ENCODE measurements at places on chromosomes 11 and 22.

- DNase-seq: peak; percentile 77
Observed at GRCh38 chr11:35083431-35084238, 55.3 kb upstream of the CD44 start.

- DNase-seq: no peak
Observed at GRCh38 chr11:8779107-8779506, 96.5 kb downstream of the RPL27A start.

GRCh38 chr11:83599066-83599465 lies 312.9 kb upstream of the CCDC90B start:
- DNase-seq: no peak

GRCh38 chr22:27885977-27886842 lies 32.8 kb downstream of the PITPNB start:
- peak; percentile 38 for DNase-seq

- no peak for DNase-seq
Observed at GRCh38 chr11:127815331-127815730, 772.0 kb downstream of the ETS1 start.

DNA sequence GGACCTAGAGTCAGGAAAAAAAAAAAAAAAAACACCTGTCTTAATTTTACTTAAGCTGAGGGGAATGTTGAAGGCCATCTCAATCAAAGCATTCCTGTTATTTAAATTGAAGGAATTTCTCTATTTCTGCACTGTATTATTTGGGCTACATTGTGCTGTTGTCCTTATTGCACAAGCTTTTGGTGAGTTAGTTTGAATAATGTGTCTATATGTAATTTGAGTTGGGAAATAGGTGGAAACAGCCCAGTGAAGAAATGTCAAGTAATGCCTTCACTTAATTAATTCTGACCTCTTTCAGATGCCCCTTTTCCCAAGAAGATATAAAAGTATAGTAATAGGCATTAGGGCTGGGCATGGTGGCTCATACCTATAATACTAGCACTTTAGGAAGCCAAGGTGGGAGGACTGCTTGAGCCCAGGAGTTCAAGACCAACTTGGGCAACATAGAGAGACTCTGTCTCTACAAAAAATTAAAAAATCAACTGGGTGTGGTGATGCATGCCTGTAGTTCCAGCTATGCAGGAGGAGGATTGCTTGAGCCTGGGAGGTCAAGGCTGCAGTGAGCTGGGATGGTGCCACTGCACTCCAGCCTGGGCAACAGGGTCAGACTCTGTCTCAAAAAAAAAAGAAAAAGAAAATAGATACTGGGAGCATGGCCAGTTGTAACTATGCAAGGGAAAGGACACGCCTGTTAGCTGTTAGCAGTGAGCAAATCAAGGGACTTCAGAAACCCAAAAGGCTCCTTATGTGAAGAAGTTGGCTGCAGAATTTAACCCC lies 34.9 kb downstream of the OR10A6 start:
- no peak for DNase-seq

DNA sequence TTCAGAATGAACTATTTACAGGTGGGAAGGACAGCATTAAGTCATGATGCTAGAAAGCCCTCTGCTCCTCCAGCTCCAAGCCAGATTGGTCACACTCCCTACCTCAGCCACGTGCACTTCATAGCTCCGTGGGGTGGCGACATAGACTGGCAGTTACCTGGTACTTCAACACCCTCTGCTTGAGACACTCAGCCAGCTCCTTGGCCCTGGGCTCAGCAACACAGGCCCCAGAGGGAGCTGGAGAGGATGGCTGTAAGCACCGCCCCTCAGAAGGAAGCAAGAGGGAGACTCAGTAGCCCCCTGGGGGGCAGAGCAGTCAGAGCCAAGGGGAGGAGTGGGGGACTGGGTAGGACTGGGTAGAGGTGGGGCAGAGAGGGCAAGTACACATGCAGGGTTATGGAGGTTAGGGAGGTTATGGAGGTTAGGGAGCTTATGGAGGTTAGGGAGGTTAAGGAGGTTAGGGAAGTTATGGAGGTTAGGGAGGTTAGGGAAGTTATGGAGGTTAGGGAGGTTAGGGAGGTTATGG lies 102.1 kb upstream of the BID start:
- no peak for DNase-seq

- DNase-seq: no peak
Observed at GRCh38 chr11:46275964-46276641, 1.4 kb upstream of the CREB3L1 start.

DNA sequence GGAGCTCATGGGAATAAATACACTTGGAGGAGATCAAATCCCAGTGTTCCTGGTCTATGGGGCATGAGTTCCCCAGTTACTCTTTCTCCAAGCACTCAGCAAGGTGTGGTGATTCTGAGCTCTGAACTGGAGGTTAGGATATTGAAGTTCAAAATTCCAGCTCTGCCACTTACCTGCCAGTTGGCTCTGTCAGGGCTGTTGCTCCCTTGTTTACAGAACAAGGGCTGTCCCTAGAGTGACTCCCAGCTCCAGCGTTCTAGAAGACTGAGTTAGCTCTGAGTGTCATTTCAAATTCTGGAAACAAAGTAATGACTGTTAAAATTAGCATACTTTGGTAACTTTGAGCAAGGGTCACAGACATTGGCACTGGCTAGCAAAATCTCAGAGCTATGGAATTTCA lies 69.7 kb upstream of the ZBED5 start:
- no peak for DNase-seq

GRCh38 chr11:115129473-115130289 lies 374.5 kb downstream of the CADM1 start:
- no peak for DNase-seq

DNA sequence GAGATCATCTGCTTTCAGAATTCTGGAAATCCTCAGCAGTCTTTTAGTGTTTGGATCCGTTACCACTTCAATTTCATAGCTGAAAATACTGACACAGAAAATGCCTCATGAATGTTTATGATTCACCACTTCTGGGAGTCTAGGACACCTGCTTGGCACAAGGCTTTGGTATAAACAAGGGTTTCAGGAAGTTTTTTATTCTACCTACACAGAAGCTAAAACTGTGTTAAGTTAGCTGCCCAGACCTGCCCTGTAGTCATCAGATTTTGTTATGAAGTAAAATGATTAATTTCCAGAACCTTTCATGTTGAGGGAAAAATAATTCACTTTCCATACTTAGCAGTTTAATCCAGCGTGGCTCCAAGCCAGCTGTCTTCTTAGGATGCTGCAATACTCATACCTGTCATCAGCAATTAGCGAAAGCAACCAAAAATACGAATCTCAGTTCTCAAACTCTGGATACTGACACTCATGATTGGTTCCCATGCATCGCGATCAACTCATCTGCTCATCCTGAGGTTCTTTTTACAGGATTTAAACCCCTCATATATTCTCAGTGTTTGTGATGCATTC lies 458.5 kb upstream of the CCDC90B start:
- no peak for DNase-seq

DNA sequence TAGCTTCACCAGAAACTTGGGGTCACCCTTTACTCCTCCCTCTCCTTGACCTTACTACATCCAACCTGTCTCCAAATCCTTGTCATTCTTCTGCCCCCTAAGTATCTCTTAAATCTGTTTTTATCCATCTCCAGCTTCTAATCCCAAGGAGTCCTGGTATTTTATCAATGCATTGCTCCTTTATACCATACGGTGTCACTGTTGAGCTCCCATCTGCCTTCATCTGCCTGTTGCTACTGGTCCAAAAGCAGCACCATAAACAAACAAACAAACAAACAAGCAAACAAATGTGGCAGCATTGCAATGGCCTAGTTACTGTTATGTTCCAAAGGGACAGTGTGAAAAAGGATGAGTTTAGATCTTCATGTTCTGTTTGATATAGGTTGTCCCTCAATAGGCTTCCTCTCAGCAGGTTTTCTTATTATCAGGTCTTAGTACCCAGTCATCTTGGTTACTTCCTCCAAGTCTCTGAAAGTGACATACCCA lies 34.2 kb downstream of the DNHD1 start:
- DNase-seq: peak; percentile 46

- DNase-seq: no peak
Observed at GRCh38 chr11:7348432-7349304, 97.0 kb downstream of the SYT9 start.

GRCh38 chr11:119623682-119624081 lies 105.3 kb downstream of the NECTIN1 start:
- DNase-seq: no peak

- DNase-seq: no peak
Observed at GRCh38 chr11:77172666-77172982, 44.6 kb downstream of the MYO7A start.

GRCh38 chr11:117925198-117925925 lies 3.8 kb downstream of the TMPRSS13 start:
- DNase-seq: no peak

GRCh38 chr22:36935694-36936093 lies 22.3 kb downstream of the CSF2RB start:
- no peak for DNase-seq

DNA sequence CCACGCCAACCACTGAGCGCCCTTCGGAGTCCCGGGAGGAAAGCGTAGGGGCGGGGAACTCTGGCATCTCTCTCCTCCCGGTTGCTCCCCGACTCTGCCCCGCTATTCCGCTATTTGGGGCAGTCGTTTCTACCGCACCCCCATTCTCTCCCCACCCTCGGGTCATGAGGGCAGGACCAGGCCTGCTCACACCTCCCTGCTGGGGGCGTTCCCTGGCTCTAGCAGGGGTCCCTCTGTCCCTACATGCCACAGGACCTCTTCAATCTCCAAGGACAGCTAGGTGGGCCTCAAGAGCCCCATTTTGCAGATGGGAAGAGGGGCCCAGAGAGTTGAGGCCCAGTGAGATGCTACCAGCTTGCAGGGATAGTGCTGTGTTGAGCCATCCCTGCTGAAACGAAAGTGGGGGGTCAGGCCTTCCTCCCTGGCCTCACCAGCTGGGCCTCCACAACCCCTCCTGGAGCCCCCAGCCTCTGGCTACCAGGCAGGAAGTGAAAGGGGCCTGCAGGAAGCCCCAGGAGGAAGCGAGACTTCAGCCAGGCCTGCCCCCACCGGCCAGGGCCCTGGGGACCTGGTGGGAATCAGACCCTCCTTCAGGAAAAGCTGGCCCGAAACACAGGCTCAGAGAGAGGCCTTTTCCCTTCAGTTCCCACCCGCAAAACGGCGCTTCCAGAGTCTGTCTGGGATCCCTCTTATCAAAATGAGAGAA lies 5.5 kb upstream of the SHISA8 start:
- DNase-seq: no peak

DNA sequence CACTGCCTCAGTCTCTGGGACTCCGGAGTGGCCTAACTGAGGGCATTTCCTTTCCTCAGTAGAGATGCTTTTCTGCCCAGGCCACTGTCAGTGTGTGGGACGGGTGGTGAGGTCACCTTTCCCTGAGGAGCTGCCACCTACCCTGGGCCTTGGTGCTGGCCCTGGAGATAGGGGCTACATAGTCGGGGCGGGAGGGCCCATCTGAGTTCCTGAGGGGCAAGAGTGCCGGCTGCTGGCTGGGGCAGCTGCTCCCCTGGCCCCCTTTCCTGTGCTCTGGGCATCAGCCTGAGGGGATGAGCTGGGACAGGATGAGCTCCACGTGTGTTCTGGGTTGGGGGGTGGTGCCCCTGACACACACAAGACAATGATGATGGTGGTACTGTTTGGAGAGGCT lies 5.4 kb downstream of the KCNC1 start:
- no peak for DNase-seq

DNA sequence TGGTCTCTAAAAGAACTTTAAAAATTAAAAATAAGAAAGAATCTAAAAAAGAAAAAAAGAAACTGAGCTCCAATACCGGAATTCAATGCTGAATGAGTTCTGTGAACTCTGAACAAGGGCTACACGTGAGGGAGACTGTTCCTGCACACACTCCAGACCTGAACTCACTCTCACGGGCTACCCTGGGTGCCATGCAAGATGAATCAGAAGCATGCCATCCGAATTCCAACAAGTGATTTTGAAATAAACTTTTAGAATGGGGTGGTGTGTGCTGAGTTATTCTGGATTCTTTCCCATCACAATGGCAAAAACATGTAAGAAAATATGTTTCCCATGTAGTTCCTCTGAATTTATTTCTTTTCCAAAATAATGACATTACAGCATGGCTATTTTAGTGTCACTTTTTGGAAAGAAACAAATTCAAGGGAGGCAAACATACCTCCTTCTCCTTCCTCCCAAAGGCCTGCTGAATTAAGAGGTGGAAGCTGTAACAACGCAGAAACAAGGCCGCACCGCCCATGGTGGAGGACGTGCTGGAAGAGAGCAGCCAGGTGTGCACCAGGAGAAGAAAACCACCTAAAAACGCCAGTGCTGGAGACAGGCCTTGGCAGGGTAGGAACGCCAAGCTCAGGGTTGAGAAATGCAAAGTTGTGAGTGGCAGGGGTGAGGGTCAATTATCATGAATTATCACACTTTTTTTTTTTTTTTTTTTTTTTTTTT lies 63.2 kb upstream of the ARFGAP3 start:
- no peak for DNase-seq

DNA sequence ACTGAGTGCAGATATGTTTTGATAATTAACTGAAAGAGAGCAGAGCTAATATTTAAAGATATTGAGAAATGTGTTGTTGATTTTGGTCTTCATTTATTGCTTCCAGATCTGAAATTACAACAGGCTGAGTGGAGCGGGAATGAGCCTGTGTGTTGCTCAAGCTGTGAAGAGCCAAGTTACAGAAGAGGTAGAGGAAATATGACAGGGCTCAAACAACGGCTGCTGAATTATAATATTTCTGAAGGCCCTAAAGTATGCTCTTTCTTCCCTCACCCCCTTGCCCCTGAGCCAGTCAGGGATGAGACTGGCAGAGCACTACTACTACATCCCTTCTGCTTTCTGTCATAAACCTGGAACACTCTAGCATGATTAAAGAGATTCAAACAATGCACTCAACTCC lies 115.6 kb downstream of the FANCF start:
- DNase-seq: no peak

GRCh38 chr11:35058669-35059434 lies 80.1 kb upstream of the CD44 start:
- DNase-seq: no peak

- DNase-seq: no peak
Observed at GRCh38 chr11:75040167-75040770, 51.5 kb downstream of the NEU3 start.

DNA sequence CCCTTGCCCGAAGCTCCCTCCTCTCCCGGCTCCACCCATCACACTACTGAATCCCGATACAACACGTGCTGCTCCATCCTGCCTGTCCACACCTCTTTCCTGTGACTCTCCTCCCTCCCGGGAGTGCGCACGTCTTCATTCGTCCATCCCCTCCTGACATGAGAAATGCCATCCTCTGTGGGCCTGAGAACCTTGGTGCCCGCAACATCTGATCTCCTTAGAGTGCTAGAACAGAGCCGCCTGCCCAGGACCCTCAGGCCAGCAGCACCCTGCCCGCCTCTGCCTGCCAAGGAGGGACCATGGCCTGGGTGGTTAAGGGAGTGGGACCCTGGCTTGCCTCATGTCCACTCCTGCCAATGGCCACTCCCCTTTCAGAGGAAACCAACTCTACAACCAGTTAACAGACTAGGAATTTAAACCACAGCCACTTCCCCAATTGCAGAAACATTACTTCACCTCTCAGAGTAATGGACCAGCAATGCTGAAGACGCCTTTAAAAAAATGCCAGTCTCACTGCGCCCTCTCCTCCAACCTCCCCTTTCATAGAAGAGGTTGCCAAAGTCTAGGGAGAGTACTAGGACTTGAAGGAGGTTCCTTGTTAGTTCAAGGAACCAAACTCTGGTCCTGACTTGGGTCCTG lies 466.3 kb downstream of the OPCML start:
- DNase-seq: no peak
